ENCODE measurements at places on chromosomes 12 and 14.

DNA sequence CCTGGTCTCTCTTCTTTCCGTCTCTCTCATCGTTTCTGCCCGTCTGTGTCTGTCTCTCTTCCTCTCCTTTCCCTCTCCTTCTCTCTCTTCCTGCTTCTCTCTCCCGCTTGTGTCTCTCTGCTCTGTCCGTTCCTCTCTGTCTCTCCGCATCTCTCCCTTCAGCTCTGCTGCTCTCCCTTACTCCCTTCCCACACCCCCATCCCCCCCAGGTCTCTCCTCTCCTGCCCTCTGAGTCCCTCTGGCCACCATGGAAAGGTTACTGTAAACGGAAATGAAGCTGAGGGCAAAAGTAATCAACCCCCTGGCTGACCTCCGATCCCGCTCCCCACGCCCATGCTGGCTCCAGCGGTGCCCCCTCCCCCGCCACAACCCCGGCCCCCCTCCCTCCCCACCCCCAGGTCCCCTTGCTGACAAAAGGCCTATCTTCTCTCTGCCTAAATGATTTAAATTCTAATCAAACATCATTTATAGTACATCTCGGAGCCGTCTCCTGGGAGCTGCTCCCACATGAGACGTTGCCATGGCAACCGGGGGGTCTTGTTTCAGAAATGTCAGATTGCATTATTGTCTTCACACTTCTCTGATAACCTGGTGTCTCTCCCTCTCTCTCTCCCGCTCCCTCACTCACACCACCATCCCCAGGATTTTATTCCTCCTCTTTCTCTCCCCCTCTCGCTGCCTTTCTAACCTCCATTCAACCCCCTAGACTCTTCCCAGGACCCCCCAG lies 203.8 kb downstream of the RBM19 start:
- no peak for DNase-seq

DNA sequence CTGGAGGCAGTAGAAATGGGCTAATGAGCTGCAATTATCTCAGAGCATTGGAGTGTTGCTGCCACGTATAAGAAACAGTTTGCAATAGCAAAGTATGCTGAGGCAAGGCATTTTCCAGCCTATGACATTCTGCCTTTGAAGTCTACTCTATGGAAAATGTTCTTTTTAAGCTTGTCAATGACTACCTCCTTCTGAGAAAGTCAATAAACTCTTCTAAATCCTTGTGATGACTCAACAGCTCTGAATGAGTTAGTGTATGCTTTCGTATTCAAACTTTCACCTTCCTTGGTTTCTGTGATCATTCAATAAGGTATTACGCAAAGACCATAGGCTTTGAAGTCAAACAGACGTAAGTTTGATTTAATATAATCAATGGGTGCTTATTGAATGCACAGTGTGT lies 111.2 kb downstream of the CAPZA3 start:
- DNase-seq: no peak

GRCh38 chr12:118734266-118734665 lies 247.1 kb upstream of the SRRM4 start:
- DNase-seq: no peak

DNA sequence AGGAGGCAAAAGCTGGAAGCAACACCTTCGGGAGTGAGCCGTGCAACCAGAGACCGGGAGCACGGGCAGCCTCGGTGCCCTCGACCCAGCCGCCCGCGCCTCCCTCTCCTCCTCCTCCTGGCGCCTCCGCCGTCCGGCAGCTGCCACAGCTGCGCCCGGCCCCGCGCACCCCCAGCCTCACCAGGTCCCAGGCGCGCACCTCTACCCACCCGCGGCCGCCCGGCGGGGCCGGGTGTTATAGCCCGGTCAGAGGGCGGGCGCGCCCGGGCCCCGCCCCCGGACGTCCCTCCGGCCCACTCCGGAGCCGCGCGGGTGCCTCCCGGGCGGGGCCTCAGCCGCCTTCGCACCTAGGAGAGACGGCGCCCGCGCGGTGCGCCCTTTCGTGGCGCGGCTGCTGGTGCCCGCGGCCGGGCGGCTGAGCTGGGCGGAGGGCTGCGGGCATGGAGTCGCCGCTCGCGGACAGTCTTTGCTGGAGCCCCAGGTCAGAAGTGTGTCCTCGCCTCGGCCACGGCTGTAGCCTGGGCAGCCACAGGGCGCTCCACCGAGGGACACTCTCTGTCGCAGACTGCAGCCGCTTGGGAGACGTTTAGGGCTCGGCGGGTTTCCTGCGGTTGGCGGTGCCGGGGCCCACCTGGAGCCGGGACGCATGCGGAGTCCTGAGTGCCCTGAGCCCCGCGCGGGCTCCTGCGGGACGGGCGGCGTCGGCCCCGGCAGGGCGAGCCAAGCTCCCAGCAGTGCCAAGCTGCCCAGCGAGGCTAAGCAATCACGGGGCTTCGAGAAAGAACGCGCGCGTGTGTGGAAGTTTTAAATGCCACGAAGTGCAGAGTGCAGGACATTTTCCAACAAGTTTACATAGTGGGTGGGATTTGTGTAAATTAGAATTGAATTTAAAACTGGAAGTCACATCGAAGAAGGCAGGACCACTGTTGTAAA lies at the start of gene CPM:
Gene CPM (minus strand): TSS at position 211 of the 933 bp plus-strand sequence. CDS start 334 bp downstream, outside the sequence.
- DNase-seq: no peak

DNA sequence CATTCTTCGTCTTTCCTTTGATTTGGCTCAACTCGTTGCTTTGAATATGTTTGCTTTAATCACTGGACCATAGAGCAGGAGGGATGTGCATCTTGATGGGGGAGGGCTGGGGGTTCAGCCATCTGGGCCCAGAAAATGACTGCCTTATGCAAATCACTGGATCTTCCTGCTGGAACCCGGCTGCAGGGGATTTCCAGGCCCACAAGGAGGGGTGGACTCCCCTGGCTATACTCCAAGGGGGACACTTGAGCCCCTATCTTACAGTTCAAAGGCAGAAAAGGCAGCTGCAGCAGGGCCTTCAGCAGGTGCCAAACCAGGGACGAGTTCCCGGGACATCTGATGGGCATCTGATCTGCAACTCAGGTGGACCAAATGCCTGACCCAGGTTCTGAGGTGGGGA lies 122.5 kb downstream of the DICER1 start:
- DNase-seq: no peak

All from HFF-Myc (cell line).